ENCODE measurements at places on chromosomes 16 and 17.

DNA sequence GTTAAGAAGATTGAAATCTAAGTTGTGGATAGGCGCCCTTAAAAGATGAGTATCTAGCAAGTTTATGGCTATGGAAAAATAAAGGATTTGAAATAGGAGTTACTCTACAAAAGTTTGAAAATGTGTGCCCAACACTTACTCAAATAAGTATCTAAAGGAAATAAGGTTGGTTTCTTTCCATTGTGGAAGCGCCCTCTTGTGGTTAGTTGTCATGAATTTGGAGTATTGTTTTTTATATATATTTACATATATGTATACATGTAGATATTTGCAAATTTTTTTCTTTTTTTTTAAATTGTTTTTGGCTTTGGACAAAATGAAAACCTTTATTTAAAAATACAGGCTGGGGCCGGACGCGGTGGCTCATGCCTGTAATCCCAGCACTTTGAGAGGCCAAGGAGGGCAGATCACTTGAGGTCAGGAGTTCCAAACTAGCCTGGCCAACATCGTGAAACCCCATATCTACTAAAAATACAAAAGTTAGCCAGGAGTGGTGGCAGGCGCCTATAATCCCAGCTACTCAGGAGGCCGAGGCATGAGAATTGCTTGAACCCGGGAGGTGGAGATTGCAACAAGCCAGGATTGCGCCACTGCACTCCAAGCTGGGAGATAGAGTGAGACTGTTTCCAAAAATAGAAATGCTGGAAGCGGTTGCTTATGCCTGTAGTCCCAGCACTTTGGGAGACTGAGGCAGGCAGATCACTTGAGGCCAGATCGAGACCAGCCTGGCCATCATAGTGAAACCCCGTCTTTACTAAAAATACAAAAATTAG, 24.0 kb upstream of the VPS4A start:
- DNase-seq, result peak; percentile 57

GRCh38 chr16:6125483-6126259, 1028.1 kb upstream of the EEF2KMT start:
- no peak for DNase-seq

DNA sequence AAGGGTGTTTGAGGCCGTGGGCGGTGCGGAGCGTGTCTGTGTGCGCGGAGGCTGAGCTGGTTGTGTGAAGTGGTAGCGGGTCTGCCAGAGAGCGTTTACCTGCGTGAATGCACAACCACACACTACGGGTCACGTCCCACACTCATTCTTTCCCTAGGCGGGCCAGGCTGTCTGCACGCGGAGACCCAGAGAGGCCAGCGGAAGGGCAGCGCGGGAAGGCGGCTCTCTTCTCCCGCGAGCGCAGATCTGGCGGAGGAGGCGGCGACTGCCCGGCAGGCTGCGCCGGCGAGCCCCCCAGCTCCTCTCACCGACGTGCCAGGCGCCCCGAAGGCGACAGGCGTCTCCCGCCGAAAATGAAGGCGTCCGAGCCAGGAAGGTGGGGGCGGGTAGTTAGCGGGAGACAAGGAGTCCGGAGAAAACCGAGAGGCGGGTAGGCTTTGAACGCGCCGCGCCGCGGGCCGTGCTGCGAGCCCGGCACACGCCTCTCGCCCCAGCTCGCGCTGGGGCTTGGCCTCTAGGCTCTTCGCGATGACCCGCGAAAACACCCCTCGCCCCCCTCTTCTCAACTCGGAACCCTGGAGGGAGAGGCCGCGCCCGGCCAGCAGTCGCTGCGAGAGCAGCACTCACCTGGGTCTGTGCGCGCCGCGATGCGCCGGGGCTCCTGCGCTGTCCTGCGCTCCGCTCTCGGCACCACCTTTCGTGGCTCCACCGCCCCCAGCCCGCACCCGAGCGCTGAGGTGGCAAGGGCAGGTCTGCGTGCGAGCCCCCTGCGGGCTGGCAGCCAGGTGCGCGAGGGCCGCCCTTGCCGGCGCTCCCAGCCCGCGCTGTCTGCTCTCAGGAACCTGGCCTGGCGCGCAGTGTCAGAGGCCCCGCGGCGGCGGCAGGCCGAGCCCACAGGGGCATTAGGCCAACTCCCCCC, 2.0 kb upstream of the FOXF1 start:
- DNase-seq, result no peak

GRCh38 chr16:23432176-23433128, 20.5 kb downstream of the COG7 start:
- no peak for DNase-seq

GRCh38 chr17:57940231-57940630, 15.0 kb downstream of the CUEDC1 start:
- no peak for DNase-seq

DNA sequence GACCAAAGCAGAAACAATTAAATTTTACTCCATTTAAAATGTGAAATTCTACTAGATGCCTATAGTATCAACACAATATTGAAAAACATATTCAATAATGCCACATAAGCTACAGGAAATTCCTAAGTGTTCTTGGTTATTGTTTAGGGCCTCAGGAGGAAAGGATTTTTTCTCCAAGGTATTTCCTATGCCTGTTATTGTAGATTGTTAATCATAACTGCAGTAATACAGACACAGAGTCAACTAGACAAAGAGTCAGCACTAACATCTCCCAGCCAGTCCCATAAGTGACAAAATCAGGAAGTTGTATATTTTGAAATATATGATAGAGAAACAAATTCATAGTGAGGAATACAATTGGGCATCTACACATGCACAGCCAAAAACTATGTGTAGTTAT, 782.7 kb upstream of the KIF2B start:
- no peak for DNase-seq

DNA sequence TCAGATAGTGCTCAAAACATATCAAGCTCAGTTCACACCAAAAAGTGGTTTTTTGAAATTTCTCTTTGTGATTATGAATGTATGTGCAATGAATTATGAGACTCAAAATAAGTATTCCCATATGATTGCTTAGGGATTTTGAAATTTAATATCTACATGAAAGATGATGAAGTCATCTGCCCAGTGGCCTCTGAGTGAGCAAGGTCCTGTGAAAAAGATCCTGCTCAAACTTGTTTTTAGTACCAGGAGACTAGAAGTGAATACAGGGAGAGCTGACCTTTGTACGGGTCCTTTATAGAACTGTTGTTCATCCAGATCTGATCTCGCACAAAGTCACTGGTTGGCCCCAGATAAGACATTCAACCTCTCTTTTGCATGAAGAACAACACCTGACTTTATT, 151.9 kb upstream of the MAF start:
- DNase-seq, result no peak

- peak; percentile 71 for DNase-seq
Measured at GRCh38 chr16:78770353-78771091, 671.1 kb downstream of the WWOX start.

DNA sequence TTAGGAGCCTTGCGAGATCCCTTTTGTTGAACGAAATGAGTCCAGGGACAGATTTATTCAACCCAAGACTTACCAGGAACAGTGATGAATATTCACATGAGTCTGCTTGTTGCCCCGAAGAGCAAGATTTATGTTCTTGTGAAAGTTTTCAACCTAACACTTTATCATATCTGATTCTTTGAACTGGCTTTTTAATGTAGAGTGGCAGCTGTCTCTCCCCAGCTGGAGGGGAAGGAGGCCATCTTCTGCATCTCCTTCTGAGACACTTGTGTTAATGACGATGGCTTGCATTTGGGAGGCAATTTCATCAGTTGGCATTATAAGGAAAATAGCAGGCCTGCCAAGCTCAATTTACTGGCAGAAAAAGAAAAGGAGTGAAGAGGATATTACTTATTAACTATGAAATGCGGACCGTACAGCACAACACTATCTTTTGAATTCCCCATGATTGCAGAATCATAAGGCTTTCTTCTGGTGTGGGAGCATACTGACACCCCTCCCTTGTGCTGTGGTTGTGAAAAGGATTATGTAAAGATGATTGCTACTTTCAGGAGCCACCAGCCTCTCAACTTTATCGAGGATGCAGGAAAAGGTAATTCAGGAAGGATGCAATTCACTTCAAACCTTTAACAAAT, 35.7 kb downstream of the SMARCE1 start:
- no peak for DNase-seq

- no peak for DNase-seq
Measured at GRCh38 chr16:68948230-68948910, 105.0 kb downstream of the TANGO6 start.

GRCh38 chr16:48681520-48681919, 71.5 kb upstream of the N4BP1 start:
- no peak for DNase-seq

All from stimulated activated CD4-positive, alpha-beta T cell treated with anti-CD3 and anti-CD28 coated beads, Interleukin-1b, Interleukin-23, amount 100 ng/mL, for 4 hours (primary cell).